ENCODE measurements at places on chromosomes 16 and 17.

DNA sequence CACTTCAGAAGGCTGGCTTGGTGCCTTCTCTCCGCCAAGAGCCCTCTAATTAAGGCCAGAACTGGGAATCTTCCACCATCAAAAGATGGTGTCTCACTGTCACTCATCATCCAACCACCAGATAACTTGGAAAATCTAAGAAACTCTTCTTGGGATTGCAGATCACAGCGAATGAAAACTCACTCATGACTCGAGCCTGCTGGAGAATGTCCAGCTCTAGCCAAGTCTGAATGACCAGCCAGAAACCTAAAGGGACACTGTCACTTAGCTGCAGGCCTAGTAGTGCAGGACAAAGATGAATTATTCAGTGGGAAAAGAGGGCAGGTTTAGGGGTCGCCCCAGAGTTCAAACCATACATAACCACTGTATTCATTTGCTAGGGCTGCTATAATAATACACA, 107.8 kb downstream of the XYLT1 start:
- no peak for DNase-seq

DNA sequence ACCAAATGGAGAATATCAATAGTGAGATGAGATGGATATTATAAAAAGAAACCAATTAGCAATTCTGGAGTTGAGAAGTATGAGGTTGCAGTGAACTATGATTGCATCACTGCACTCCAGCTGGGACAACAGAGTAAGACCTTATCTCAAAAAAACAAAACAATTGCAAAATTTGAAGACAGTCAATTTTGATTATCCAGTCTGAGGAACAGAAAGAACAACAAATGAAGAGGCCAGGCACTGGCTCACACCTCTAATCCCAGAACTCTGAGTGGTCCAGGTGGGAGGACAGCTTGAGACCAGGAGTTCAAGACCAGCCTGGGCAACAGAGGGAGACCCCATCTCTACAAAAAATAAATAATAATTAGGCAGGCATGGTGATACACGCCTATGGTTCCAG, 35.0 kb downstream of the USP32 start:
- no peak for DNase-seq

DNA sequence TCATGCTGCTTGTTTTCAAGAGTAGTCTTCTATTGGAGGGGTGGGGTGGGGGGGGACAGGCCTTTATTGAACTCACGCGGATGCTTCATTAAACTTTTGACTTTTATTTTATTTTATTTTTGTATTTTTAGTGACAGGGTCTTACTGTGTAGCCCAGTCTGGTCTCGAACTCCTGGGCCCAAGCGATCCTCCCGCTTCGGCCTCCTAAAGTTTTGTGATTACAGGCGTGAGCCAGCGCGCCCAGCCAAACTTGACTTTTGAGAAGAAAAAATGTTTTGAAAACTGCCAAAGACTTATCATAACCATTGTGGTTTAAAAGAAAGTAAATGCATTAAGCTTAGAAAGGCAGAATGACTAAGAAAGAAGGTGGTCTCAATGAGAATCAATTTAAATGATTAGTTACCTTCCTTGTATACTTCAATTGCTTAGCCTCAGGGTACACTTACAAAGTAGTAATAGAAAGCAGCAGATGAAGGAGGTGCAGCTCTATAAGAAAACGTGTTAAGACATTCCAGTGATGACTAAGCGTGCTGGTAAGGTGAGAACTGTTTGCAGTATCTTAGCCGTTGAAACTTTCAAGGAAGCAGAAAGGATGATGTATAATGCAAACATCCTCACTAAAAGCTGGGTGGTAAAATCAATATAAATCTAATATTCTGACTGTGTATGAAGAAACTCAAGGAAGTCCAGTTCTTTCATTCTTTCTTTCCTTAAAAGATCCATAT, 1.2 kb downstream of the AP2B1 start:
- DNase-seq = no peak

GRCh38 chr16:23710008-23710407, 3.0 kb downstream of the ERN2 start:
- DNase-seq = no peak

DNA sequence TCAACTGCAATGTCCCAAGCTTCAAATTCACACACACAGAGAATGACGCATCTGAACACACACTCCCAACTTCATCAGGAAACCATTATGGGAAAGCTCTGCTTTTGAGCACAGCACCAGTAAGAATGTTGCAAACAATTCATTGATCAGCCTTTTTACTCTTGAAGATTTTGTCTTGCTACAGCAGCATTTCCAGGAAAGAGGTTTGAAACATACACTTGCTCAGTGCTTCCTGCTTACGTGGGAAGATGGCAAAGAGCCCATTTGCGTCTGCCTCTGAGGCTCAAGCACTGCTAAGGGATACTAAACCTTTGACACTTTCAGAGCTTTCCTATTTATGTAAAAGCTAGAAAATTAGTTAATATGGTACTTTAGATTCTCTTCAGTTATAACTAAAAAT, 77.2 kb upstream of the MON1B start:
- DNase-seq = no peak

DNA sequence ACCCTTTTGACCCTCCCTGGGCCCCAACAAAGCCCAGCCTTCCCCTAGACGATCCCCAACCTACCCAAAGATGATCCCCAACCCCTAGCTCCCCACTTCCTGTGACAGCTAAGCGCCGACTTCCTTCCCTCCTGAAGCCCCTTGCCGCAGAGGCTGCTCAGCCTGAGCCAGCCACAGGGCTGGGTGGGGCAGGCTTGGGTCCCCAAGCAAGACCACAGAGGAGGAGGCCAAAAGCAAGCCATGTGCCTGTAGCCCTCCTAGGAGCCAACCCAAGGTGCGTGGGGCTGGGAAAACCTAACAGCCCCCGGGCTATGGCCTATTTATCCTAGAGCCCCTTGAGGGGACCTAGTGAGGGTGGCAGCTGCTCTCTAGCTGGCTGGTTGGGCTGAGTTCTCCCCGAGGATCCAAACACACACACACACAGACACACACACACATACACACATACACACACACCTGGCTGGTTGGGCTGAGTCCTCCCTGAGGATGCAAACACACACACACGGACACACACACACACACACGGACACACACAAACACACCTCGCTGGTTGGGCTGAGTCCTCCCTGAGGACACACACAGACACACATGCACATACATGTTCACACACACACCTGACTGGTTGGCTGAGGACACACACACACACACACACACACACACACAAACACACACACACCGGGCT, 4.8 kb downstream of the ARRB2 start:
- peak; percentile 77 for DNase-seq

GRCh38 chr16:71963125-71963875, 36.9 kb downstream of the PKD1L3 start:
- no peak for DNase-seq

- DNase-seq = no peak
These were observed 30.1 kb downstream of the NDEL1 start for GRCh38 chr17:8465759-8466158.

- no peak for DNase-seq
These were observed 63.5 kb upstream of the C17orf78 start for GRCh38 chr17:37312137-37312923.

DNA sequence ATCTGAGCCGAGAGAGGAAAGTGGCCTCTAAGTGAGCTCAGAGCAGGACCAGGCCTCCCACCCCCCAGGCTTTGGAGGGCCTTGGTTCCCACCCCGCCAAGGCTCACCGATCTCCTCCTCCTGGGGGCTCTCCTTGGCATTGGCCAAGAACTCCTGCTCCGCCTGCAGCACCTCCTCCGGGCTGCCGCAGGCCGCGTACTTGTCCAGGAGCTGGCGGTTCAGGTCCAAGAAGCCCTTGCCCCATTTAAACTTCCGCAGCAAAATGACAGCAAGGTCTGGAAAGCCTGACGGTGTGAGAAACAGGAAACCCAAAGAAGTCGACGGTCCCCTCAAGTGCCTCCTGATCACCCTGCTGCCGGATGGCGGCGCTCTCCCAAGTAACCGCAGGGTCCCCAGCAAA, 1.7 kb downstream of the TSR3 start:
- no peak for DNase-seq

DNA sequence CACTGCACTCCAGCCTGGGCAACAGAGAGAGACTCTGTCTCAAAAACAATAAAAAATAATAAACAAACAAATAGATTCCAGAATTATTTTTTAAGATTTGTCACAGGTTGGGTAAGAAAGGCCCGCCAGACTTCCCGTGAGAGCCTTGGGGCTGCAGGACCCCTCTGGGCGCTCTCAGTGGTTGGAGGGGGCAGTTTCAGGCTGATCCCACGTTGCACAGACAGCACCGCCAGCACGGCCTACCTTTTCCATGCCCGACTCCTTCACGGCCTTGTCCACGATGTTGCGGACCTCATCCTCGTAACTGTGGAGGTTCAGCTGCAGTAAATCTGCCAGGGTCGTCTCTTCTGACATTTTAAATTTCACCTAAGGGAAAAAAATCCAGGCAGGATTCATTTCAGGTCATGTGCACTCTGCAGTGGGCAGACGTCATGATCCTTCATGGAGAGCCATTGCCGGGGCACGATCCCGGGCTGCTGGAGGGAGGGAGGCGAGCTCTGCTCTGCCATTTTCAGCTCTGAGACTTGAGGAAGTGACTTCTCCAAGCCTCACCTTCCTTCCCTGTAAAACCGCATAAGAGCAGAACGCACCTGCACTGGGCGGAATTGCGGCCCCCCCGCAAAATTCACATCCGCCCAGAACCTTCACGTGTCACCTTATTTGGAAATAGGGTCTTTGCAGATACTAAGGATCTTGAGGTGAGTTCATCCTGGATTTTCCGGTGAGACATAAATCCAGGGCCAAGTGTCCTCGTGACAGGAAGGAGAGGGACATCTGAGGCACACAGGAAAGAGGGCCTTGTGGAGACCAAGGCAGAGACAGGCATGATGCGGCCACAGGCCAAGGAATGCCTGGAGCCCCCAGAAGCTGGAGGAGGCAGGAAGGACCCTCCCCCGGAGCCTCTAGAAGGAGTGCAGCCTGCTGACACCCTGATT, 66.8 kb downstream of the DNAH17 start:
- no peak for DNase-seq

DNA sequence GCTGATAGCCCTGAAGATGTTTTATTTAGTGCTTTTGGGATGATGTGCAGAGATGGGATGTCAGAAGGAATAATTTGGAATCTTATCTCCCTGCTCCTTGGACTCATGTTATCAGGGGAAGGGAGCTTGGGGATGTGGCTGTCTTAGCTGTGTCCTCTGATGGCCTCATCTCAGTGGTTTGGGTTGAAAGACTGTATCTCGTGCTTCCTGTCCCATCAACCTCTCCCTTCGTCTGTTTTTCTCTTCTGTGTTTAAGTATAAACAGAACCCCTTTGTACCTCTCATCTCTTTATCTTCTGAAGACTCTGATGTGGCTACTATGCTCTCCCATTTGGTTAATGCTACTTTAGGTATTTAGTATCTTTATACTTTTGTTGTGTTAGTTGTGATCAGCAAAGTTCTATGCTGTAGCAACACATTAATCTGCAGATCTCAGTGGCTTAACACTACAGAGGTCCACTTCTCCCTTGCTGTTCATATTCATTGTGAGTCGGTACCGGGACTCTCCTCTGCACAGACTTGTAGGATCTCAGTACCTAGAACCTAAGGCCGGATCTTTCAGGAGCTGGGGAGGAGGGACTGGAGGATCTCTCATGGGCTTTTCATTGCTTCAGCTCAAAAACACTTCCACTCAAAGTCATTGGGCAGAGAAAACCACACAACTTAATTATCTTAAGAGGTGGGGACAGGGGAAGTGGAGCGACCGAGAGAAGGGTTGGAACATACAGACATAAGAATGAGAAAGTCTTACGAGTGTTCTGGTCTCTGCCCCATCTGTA, 28.8 kb downstream of the PRKCA start:
- no peak for DNase-seq

DNA sequence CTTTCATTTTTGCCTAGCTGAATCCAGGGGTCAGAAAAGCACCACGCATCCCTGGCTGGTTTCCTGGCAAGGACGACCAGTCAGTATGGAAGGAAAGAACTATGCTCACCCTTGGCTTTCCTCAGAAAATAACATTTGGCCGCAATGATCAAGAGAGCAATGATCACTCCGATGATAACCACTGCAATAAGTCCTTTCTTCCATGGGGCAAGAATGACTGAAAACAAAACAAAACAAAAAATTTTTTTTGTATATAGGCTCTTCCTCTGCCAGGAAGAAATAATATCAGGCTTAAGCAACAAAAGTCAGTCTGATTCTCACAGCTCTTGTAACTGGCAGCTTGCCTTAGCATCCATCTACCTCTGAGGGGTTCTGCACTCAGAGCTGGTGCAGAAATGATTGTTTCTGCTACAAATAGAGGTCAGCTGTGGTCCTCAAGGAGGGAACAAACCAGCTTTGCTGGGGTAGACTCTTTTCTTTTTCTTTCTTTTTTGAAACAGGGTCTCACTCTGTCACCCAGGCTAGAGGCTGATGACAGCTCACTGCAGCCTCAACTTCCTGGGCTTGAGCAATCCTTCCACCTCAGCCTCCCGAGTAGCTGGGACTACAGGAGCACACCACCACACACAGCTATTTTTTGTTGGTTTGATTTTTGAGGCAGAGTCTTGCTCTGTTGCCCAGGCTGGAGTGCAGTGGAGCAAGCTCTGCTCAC, 35.7 kb downstream of the PECAM1 start:
- DNase-seq = no peak

- no peak for DNase-seq
These were observed 2.2 kb downstream of the HOXB2 start for GRCh38 chr17:48542698-48543106.

DNA sequence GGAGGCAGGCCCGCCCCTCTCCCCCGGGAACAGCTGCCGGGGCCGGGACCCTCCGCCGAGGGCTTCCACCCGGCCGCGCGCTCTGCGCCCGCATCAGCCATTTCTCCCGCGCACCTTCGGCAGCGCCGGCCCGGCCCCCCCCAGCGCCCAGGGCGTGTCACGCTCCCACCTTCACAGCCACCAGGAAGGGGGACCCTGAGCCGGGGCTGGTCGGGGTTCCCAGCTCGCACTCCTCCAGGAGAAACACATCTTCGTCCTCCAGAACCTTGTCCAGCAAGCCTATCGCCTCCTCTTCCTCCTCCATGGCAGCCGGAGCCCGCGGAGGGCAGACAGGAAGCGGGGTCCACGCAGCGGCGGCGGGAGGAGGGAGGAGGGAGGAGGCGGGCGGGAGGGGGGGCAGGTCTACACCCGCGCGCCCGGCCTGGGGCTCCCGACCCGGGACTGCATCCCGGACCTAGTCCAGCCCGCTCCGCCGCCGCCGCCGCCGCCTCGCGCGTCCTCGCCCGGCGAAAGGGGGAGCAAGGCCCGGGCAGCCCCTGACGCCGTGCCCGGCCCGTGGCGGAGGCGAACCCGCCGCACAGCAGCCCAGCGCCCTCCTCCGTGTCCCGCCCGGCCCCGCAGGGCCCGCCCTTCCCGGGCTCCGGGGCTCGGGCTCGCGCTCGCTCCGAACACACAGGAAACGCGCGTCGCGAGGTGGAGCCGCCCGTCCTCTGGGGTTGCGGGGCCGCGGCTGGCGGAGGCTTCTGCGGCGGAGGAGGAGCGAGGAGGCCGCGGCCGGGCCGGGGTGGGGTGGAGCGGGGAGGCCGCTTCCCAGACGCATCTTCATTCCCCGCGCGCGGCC, 70.8 kb downstream of the ABR start:
- peak; percentile 82 for DNase-seq

- DNase-seq = no peak
These were observed 60.5 kb downstream of the MRC2 start for GRCh38 chr17:62687997-62688396.

- DNase-seq = no peak
These were observed 561 bp downstream of the CCDC47 start for GRCh38 chr17:63772801-63773271.

- DNase-seq = no peak
These were observed 30.2 kb downstream of the ENDOV start for GRCh38 chr17:80445007-80445725.
